ENCODE measurements at places on chromosomes 1 and 21.
A peak's percentile ranks its signal among the peaks of the same experiment; 100 is the strongest.

DNA sequence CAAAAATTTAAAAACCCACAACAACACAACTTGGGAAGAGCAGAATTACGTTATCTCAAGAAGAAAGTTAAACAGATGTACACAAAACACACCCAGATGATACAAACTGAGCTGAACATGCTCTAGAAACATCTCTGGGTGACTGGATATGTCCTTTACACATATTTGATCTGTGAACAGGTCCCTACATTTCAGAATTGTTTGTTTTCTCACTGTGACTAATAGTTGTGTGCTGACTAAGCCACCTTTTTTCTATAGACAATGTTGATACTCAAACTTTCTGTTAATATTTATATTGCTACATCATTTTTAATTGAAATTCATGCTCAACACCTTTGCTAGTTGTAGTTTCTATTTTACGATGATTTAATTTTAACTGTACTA is 1.0 kb upstream of the F11R start:
- no peak for DNase-seq

DNA sequence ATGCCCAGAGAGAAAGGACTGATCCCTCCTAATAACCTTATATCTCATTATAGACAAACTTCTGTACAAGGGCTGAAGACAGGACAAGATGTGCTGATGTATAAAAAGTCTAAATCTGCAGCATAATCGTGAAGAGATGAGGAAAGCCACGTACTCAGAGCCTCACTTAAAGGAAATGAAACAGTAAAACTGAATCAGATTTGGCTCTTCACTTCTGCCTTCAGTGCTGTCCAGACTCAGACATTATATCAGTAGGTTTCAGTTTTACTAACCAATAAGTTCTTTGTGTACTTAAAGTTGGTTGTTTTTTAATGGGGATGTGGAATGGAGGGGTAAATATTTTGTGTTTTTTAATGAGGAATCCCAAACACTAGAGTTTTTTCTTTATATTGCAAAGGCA is 45.3 kb upstream of the RGS1 start:
- DNase-seq: no peak

DNA sequence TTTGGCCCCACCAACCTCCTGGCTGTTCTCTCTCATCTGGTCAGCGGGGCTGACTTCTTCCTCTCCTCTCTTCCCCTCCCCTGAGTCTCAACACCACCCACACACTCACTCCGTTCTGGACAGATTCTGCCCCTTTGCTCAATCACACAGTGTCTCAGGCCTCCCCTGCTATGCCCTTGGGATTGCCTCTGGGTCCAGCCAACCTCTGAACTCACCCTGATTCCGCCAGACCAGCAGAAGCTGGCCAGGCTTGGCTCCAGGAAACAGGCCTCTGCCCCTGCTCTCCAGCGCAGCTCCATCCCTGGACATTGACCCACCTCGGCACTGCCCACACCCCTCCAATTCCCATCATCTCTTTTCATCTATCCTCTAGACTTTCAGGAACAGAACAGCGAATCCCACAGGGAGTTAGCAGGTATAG is 22.1 kb downstream of the AHDC1 start:
- DNase-seq: no peak

- DNase-seq: peak; percentile 40
Observed at GRCh38 chr1:9253004-9253403, 18.4 kb downstream of the H6PD start.

- DNase-seq: no peak
Observed at GRCh38 chr1:25532970-25533369, 10.4 kb upstream of the LDLRAP1 start.

DNA sequence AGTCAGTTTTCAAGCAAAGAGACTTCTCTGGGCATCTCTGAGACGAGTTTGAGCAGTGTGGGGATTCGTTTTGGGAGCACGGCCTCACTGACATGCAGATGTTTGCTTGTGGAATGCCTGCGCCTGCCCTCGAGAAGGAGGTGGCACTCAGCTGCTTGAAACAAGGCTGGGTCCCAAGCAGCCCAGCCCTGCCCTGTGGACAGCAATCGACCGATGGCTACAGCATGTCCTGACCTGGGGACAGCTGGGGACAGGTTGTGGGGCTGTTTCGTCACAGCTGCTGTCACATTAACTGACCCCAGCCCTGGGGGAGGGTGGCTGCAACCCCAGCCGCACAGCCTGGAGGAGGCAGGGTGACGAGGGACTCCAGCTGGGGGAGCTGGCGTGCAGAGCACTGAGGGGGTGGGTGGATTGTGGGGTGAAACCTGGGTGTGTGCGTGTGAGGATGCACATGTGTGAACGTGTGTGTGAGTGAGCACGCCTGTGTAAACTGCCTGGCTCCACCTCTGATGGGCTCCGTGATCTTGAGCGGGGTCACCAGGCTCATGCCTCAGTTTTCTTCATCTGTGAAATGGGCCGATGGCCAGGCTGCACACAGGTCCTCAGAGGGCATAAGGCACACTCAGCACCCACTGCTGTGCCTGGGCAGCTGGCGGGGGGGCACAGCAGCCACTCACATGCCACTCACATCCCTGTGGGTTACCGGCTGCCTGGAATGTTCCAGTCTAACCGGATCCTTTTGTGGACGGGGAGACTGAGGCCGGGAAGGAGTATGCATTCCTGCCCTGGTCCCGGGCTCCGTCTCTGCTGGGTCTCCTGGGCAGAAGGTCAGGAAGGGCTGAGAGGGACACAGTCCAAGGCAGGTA is 49.3 kb downstream of the COL18A1 start:
- DNase-seq: no peak

GRCh38 chr1:33364565-33364918 is 43.6 kb upstream of the A3GALT2 start:
- no peak for DNase-seq

DNA sequence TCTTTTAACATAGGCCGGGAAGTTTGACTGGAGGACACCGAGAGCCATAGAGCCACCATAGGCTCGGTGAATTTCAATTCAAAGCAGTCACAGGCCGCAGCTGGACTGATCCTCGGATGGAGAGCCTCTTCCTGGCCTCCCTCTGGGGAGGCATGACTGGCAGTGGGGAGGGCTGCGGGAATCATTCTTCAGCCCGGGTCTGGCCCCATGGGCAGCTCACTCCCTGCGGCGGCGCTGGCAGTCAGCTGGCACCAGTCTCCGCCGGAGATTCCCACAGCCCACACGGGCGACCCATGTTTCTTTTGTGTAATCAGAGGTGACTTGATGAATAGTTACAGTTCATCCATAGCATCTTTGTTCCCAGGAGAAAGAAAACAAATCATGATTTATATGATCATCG is 10.6 kb downstream of the ESPN start:
- no peak for DNase-seq

DNA sequence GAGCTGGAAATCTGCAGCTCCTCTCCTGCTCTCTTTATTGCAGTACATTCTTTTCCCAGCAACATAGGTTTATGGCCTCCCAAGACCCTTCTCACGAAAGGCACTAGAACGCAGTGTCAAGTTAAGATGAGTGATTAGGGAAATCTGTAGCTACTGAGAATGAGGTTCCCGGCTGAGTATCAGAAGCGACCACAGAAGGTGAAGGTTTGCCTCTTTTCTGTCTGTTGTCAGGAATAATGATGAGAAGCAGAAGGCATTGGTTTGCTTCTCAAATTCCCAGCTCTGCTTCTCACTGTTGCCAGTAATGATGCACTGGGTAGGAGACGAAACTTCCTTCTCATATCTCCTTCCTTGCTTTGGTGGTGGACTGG is 128.4 kb downstream of the NTMT2 start:
- no peak for DNase-seq

- DNase-seq: peak; percentile 84
Observed at GRCh38 chr1:1433804-1434130, 1.7 kb upstream of the VWA1 start.

- DNase-seq: no peak
Observed at GRCh38 chr1:110597966-110598365, 8.2 kb downstream of the KCNA2 start.

DNA sequence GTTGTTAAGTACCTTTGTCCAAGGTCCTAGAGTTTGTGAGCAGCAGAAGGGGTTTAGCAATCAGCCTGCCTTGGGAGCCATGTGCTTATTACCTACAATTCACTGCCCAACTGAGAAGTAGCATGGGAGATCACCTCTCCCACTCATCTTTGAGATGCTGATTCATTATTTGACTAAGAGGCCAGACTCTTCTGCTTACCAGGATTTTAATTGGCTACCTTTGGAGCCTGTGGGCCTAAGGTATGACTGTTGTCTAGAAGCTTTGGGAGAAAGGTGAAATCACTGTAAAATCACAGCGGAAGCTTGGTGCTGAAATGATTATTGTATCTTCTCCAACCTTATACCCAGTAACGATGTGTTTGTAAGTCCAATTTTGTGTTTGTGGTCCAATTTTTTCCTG is 213.4 kb downstream of the ST6GALNAC3 start:
- DNase-seq: no peak

DNA sequence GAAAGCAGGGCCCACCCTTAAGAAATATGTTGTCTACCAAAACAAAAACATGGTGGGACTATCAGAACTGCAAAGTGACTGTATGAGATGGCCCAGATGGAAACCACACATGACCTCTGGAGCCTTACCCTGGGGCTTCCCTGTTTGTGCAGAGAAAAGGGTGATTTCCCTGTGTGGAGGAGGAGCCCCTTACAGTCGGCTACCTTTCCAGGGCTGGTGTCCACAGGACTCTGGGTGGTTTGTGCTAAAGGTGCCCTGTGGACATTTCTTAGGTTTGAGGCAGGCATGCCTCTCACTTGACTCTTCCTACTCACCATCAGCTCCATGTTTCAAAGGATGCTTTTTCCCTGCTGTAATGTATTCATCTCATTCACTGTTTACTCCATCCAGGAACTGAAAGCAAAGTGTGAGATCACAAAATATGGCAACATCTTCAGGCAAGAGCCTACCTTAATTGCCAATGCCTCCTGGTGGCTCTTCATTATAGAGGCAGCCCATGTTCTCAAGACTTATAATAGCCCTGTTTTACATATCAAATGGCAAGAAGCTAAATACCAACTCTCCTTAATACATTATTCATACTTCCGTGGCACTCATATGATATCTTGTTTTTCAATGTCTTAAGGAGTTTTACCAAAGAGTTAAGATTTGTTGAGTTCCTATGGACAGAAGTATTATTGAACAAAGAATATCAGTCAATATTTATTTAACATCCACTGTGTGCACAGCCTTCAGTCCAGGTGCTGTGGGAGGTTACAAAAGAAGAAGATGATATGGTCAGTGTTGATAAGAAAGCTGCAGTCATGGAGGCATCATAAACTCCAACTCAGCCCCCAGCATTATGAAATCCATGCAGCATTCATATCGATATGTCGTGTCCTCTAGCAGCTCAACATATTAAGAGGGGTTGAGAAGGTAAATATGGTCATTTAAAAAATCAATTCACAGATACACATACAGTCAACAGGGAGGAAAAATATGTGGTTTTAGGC is 15.5 kb upstream of the TFF3 start:
- DNase-seq: no peak

- no peak for DNase-seq
Observed at GRCh38 chr1:45254490-45254889, 48.1 kb upstream of the ZSWIM5 start.

GRCh38 chr1:202798260-202798659 is 10.0 kb downstream of the KDM5B start:
- no peak for DNase-seq

- no peak for DNase-seq
Observed at GRCh38 chr1:182611326-182611725, 7.1 kb upstream of the RGS16 start.

- no peak for DNase-seq
Observed at GRCh38 chr1:175735144-175735543, 8.3 kb downstream of the TNR start.

DNA sequence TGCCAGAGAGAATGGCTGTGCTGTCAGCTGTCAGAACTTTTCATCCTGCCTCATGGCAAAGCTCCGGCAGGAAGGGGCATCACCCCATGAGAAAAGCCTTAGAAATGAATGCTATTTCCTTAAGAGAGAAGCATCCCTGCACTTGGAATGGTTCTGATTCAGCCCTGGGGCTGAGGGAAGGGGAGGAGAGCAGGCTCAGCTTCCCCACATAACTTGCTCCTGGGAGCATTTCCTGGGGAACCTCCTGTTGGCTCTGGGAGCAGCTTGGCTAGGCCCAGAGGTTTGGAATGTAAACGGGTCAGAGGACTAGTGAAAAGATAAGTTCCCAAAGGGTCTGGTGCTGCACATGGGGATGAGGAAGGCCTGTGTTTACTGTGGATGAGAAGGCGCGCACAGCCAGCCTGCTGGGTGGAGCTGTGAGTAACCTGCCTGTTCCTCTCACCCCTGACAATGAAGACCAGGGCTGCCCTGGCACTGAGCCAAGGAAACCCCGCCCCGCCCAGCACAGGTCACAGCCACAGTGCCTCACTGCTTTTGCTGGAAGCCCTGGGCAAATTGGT is 5.0 kb downstream of the PRELP start:
- DNase-seq: peak; percentile 80

DNA sequence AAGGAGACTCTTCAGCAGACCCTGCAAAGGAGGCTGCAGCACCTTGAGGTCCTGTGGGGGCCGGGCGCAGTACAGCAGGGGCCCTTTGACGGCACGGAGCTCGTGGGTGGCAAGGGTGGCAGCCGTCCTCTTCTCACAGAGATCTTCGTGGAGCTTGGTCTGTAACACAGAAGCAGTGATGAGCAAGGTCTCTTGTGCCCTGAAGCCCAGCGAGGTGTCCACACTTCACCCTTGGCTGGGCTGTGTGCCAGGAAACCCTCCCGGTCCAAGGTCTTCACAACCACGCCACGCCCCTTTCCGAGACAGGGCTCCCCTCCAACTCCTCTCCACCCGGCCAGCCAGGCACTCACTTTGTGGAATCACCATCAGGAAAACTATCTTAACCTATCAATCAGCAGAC is 11.3 kb downstream of the LRRC47 start:
- DNase-seq: no peak

- DNase-seq: peak; percentile 35
Observed at GRCh38 chr21:40587736-40588346, 259.1 kb downstream of the DSCAM start.

DNA sequence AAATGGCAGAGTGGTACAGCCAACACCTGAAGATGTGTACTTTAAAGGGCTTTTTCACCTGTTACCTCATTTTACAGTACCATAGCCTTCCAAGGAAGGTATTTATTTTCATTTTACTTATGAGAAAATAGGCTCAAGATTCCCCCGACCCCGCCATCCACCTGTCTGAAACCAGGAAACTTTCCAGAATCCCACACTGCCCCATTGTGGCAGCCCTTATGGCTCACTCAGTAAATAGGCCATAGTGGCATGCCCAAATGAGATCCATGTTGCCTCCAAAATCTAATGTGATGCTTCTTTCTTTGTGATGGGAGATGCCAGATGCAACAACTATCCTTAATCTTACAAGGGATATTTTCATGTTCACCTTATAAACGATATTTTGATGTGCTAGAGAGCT is 97.8 kb downstream of the EBNA1BP2 start:
- peak; percentile 62 for DNase-seq

DNA sequence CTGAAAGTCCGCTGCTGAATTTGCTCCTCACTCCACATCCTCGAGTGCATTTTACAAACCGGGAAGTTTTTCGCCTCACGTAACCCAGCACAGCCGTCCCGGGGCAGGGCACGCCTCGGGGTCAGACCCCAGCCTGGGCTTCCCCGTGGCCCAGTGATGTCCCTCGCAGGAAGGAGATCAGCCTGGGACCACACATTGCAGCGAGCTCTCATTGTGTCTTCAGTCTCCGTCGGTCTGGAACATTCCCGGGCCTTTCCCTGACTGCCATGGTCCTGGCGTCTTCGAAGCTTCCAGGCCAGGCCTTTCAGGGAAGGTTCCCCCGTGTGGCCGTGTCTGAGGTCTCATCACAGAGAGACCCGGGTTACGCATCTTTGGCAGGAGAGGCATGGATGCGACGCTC is 43.5 kb downstream of the MORN1 start:
- peak; percentile 26 for DNase-seq

Measured in mesendoderm (in vitro differentiated cells).